Stimulated activated CD4-positive, alpha-beta T cell treated with anti-CD3 and anti-CD28 coated beads, Interleukin-12 subunit alpha, Interleukin-12 subunit beta, amount 100 ng/mL, for 48 hours (primary cell): ENCODE measurements at places on chromosomes 16 and 17.
A peak's percentile ranks its signal among the peaks of the same experiment; 100 is the strongest.

- no peak for DNase-seq
Measured at GRCh38 chr16:21950782-21951521, 2.2 kb upstream of the UQCRC2 start.

DNA sequence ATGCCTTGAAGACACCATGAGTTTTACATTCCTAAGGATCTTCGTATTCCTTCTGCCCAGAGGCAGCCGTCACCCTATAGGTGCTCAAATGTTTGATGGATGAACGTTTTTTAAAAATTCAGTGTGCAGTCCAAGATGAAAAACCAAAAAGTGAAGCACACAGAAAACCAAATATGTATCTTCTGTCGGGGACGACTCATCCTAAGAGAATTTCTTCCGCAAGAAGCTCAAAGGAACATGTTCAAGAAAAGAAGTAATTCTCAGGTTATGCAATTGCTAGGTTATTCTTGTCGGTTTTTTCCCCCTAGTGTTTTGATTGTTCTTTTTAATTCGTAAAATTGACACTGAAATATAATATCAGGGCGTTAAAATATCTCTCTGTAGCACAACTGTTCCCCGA lies 1.4 kb downstream of the CENPV start:
- no peak for DNase-seq

- DNase-seq: no peak
Measured at GRCh38 chr16:31274831-31275816, 15.3 kb downstream of the ITGAM start.

DNA sequence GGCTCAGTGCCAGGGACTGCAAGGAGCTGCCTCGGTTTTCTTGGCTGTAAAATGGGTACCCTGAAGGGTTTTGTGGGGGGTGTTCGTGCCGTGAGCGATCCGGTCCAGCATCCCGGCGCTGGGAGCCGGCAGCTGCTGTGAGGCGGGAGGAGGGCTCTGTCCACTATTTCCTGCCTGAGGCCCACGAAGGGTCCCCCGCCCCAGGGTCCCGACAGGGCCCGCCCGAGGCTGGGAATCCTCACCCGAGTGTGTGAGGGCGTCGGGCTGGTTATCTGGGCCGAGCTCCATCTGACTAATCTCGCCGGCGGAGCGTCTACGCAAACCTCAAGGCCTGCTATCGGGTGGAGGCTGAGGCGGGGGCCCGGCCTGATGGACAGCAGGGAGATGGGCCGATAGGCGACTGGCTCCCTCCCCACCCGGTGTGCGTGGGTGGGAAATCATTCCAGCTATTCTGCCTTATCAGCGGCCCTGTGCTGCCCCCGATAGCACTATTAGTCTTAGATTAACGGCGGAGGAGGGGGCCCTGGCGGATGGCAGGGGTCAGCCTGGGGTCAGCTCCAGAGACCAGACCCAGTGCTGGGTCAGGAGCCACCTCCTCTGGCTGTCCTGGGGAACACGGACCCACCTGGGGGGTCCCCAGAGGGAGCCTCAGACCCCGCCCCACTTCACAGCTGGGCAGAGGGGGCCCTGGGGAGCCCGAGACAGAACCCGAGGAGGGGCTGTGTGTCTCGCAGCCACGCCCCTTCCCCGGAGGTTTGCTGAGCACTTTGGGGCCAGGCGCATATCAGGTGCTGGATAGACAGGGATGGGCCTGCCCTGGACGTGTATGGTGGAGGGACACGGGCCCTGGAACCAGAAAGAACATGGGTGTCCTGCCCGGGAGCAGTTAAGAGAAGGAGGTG lies 44.7 kb downstream of the ZFPM1 start:
- DNase-seq: no peak

- DNase-seq: no peak
Measured at GRCh38 chr16:70253291-70254106, 1.8 kb upstream of the EXOSC6 start.

- DNase-seq: no peak
Measured at GRCh38 chr17:66359351-66359750, 56.9 kb downstream of the PRKCA start.

GRCh38 chr17:81741049-81741593 lies 29.0 kb downstream of the SLC25A10 start:
- no peak for DNase-seq

DNA sequence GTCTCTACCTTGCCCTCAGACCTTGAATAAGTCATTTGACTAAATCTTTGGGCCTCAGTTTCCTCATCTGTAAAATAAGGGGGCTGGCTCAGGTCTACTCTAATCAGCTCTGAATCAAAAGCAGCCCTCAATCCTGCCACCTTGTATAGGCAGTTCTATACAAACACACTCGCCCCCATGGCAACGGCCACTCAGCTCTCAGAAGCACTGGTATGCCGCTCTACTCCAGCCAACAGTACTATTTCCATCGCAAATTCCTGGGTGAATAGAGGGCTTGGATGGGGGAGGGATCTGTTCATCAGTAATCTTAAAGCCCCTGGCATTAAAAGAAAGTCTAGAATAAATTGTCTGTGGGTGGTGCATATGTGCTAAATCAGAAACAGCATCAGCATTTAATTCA lies 21.2 kb upstream of the TAOK1 start:
- DNase-seq: no peak

DNA sequence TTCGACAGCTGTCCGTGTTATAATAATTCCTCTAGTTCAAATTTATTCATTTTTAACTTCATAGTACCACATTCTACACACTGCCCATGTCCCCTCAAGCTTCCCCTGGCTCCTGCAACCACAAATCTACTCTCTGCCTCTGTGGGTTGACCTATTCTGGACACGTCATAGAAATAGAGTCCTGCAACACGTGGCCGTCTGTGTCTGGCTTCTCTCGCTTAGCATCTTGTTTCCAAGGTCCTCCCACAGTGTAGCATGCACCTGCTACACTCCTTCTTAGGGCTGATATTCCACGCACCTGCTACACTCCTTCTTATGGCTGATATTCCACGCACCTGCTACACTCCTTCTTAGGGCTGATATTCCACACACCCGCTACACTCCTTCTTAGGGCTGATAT lies 16.5 kb downstream of the SCGB1C2 start:
- no peak for DNase-seq

- DNase-seq: no peak
Measured at GRCh38 chr17:31211352-31212012, 85.6 kb downstream of the OMG start.

- no peak for DNase-seq
Measured at GRCh38 chr17:59331929-59332748, 684 bp downstream of the YPEL2 start.

- no peak for DNase-seq
Measured at GRCh38 chr17:70938336-70938735, 769.0 kb downstream of the KCNJ2 start.

DNA sequence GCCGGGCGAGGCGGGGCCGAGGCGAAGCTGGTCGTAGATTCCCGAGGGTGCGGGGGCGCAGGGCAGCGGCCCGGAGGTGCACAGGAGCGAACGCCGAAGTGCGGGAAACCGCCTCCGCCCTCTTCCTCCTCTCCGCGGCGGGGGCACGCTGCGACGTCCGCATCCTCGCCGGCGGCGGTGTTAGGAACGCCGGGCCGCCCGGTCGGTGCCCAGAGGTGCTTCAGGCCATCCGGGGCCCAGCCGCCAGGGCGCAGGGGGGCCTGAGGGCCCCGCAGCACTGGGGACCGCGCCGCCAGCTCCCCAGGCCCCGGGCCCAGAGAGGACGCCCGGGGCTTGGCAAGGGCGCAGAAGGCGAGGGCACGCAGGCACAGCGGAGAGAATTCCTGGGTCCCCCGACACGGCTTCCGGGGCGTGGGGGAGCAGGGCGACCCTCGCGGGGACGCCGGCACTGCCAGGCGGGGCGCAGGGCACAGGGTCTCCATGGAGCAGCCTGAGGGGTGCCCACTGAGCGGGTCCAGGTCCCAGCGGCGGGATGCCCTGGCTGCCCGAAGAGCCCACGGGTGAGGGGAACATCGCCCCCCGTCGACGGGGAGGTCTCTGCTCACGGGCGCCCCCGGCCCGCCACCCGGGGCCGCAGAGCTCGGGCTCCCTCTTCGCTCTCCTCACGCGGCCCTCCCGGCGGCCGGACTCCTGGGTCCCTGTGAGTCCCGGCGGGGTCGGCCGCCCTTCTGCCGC lies 576 bp downstream of the EPOP start:
- no peak for DNase-seq

DNA sequence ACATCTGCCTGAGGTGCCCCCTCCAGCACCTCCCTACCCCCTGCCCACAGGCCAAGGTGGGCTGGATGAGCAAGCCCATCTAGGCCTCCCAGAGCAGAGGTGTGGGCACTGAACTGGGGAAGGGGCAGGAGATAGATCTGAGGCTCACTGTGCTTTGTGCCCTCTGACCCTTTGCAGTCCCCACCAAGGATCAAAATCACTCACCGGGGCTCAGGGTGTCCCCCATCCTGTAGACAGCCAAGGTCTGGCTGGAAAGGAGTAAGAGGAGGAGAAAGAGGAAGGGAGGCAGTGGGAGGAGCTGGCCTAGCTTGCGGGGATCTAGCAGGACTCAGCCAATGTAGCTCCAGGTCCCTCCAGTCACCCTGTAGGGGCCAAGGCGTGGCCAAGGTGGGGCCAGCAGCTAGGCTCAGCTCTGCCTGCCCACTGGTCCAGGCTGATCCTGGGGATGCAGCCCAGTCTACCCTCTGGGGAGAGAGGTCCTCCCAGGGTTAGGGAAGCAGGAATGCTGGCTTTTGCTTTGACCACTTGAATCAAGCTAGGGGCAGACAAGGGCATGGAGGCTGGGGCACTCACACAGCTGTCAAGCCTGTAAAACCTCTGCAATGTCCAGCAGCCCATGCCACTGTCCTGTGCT lies 1.8 kb downstream of the SLC12A4 start:
- DNase-seq: no peak

GRCh38 chr17:34420254-34420766 lies 57.3 kb upstream of the CCL1 start:
- peak; percentile 37 for DNase-seq

- DNase-seq: no peak
Measured at GRCh38 chr16:16022683-16023064, 73.3 kb downstream of the ABCC1 start.

DNA sequence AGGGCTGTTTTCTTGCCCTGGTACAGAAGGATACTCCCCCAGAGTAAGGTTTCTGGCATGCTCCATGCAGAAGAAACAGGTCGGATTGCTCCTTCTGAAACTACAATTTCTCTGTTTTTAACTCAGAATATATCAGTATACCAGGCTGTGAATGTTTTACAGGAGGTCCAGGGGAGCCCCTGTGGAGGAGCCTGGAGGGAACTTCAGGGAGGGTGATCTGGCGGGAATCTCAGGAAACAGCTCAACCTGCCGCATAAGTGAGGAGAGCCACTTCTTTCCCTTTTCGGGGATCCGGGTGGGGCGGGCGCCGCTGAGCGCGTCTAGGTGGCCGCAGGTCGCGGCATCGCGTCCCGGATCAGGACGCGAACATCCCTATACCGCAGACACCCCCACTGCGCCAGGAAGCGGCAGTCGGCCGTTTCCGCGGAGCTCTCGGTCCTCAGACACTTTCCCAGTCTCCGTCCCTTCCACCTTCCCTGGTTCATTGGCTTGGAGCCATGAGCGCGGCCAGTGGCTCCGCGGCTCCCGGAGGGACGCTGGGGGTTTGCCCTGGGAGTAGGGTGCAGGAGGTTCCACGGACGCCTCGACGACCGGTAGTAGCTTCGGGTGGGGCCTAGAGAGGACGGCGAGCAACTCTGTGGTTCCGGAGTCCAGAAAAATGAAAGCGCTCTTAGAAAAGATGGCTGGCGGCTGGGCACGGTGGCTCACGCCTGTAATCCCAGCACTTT lies 3.1 kb upstream of the ZNF764 start:
- no peak for DNase-seq

DNA sequence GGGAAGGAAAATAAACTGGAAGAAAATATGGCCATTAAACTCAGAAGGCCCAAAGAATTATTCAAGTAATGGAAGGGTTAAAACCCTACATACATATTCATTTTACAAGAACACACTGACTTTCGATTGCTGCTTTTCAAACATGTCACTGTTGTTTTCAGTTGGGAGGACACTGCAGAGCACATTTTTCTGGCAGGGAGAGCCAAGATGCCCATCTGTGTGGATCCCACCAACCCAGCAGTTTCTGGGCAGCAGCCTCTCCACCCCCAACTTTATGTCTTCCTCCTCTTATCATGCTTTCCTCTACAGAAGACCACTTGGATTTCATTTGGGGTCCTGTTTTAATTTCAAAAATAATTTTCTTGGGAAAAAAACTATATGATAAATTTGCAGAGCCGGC lies 7.1 kb upstream of the CORO6 start:
- no peak for DNase-seq

DNA sequence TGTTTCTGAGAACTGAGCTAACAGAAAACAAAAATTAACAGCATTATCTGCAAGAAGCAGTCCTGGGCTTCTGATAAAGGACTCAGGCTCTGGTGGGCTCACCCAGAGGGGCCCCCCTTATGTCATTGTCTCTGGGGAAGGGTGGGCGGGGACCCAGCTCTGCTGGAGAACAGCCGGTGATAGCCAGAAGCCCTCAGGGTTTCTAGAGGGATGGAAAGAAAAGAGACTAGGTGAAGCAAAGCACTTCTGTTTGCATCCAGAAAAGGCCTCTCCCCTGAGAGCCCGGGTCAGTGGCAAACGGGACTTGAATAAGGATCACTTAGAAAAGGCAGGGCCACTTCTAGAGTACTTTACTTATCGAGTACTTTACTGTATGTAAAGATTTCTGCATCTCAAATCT lies 7.0 kb upstream of the CDC42EP4 start:
- DNase-seq: no peak

- DNase-seq: peak; percentile 46
Measured at GRCh38 chr17:50361561-50362480, 11.2 kb downstream of the MRPL27 start.

- no peak for DNase-seq
Measured at GRCh38 chr17:80220736-80221215, 549 bp downstream of the SLC26A11 start.

GRCh38 chr17:949623-950303 lies 29.8 kb downstream of the NXN start:
- DNase-seq: no peak

DNA sequence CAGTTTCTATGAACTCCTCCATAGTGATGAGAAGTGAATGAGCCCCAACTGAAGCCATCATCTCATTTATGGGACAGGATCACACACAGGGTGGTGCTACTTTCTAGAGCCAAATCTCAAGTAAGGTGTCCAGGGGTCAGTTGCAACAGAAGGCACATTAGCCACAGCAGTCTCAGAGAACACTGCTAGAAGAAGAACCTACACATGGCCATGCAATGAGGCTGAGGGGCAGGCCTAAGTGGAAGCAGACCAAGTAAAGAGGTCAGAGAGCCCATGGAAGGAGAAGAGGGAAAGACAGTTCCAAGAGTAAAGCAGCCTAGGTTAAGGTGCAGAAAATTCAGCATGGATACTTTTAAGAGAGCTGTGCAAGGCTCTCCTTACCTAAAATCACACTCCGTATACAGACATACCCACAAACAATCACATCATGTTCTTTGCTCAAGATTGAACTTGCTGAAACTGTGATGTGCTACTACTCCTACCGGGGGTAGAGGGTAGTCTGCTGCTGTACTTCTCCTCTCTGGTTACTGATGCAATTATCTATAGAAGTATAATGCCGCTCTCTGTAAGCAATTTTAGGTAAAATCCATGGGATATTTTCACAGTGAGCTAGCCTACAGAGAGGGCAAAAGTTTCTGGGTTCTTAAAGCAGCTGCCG lies 1.7 kb downstream of the ABCA8 start:
- DNase-seq: no peak

- no peak for DNase-seq
Measured at GRCh38 chr17:27593232-27593856, 37.6 kb upstream of the LGALS9 start.
